GM23338 (cell line): ENCODE measurements at places on chromosomes 4 and X. TPM values are rescaled to one million over a fixed set of nuclear protein-coding genes. Genes with fewer than 3 reads are reported as not detected.

DNA sequence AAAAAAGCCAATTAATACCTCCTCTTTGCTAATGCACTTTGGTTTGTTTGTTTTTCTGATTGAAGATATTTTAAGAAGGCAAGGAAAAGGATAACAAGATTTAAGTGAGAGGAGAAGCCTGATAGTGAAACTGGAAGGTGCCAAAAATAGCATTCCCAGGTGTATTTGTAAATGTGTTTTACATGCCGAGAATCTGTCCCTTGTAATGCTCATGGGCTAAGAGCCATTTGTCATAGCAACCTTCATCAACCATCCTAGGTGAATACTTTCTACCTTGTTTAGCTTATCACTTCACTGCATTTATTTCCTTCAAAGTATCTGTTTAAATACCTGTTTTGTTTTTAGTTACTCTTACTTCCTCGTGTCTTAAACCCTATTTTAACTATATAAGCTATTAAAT is 127.8 kb downstream of the KCTD8 start:
- DNase-seq: no peak

- no peak for DNase-seq
Measured at GRCh38 chrX:40199704-40200103, 101.9 kb upstream of the BCOR start.

GRCh38 chr4:76061982-76062381 is 12.5 kb upstream of the ART3 start:
- DNase-seq: no peak

The MAGEA6 gene
- polyA plus RNA-seq: 0.30 TPM in 1 of 2 replicates, not detected in the other

The PCDH7 gene
- polyA plus RNA-seq: 2.4 and 2.7 TPM in 2 replicates

DNA sequence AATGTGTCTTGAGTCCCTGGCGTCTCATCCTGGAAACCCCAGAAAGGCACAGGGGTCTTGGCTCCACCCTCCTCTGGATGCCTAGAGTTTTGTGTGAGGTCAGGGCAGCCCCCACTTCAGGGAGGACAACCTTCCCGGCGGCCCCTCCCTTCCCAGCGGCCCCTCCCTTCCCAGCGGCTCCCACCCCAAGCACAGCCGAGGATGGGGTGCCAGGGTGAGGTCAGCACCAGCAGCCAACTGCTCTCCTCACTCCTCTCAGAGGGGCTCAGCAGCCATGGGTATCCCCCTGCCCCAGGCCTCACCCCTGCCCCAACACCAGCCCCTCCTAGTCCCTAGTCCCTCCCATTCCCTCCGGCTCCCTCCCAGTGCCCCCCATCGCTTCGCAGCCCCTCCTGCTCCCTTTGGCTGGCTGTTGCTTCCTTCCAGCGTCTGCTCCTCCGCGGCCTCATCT is 17.4 kb downstream of the DGKQ start:
- no peak for DNase-seq
